ENCODE measurements at places on chromosomes 6 and 20. TPM values are rescaled to one million over a fixed set of nuclear protein-coding genes. Genes with fewer than 3 reads are reported as not detected.

- no peak for DNase-seq
Measured at GRCh38 chr6:149319422-149319821, 1.9 kb downstream of the TAB2 start.

DNA sequence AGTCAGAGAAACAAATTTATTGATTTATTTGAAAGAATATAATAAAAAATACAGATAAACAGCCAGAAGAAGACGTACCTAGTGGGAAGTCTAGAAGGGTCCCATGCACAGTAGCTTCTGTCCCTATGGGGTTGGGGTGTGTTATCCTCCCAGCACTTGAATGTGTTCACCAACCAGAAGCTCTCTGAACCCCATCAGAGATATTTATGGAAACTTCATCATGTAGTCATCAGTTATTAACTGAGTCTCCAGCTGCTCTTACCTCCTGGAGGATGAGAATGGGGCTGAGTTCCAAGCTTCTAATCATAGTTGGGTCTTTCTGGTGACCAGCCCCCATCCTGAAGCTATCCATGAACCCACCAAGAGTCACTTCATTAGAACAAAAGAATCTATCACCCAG is 15.4 kb upstream of the USP45 start:
- DNase-seq = no peak

The TP53TG5 gene
- total RNA-seq = not detected

DNA sequence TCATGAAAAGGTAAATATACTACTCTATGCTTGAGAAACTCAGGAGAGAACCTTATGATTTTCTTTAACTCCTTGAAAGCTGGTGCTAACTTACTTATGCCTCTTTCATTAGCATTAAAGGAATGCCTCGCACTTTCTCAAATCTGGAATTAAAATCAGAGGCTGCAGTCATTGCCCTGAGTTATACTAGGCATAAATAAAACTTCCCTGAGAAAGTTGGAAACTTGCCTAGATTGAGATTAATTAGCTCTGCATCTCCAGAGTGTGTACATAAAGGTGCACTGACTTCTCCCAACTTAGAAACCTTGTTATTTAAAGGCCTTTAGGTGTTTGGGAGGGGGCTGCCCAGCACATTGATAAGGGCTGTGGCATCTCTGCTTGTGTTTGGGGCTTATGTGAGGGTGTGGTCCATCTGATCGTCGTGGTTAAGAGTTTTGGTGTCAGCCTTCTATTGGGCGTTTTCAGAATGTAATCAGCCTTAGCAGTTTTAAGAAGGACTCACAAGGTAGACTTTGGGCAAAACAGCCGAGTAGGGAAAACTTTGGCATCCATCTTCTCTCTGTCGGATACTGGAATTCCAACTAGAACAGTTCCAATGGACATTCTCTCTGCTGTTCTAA is 32.1 kb upstream of the CCN6 start:
- DNase-seq = no peak

- no peak for DNase-seq
Measured at GRCh38 chr20:20327746-20328145, 40.2 kb upstream of the INSM1 start.

DNA sequence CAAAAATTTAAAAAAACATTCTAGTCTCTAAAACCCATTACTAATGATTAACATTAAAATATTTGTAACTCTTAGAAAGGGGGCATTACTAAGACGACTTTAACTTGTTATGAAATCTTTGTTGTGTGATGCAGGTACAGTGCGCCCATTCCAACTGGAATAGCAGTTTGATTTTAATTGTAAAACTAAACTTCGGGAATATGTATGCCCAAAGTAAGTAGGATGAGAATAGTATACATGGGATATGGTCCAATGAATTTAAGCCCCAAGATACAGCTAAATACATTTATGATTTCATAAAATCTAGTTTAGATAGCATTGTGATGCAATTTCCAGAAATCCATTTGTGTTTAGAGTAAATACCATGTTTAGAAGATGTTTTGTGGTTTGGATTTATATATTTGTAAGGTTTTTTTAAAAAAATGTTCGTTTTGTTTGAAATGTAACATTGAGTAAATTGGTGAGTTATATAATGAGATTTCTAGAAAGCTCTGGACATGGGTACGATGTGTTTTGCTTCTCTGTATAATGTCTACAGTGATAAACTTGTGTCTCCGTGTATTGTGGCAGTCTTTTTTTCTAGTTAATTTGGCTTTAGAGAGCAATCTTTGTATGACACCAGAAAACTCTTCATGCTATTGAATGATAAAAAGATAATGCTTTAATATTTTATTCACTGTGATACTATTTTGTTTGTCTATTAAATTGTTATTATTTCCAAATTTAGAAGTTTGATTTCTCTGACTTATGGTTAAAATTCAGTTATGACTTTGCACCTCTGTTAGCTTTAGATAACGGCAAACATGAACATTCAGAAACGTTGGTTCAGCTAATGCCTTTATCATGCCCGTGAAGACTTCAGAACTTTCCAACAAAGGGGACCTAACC is 54.8 kb downstream of the RNF182 start:
- no peak for DNase-seq

- no peak for DNase-seq
Measured at GRCh38 chr20:44188752-44189151, 1.8 kb upstream of the JPH2 start.

DNA sequence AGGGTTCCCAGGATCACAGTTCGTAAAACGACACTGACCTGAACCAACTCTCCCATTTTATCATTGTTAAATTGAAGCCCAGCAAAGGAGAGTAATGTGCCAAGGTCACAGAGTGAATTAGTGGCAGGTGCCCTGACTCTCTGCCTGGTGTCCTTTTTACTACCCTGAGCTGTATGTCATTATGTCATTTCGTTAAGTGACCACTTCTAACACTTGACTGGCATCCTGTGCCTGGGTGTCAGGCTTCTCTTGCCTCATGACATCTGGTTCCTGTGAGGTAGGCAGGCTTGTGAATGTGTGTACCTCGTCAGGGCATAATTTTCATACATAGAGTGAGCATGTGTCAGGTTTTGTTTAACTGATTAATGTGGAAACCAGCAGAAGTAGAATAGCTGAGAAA is 48.6 kb downstream of the RALY start:
- DNase-seq = no peak

DNA sequence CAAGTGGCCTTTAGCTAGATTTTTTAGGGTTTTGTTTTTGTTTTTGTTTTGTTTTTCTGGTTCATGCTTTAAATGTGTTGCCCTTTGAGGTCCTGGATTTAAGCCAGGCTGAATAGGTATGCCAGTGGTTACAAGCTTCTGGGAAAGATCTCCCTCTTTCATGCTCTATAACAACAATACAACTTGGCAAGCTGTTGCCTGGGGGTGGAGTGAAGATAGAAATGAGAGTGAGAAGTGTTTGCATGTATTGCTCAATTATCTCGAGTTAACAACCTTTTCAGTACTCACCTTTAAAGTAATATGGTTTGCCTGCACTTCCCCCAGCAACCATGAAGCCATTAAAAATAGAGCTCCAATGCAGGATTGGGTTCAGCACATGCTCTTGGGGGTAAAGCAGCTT is 19.2 kb upstream of the HAO1 start:
- no peak for DNase-seq

The ABHD16B gene
- not detected for total RNA-seq

DNA sequence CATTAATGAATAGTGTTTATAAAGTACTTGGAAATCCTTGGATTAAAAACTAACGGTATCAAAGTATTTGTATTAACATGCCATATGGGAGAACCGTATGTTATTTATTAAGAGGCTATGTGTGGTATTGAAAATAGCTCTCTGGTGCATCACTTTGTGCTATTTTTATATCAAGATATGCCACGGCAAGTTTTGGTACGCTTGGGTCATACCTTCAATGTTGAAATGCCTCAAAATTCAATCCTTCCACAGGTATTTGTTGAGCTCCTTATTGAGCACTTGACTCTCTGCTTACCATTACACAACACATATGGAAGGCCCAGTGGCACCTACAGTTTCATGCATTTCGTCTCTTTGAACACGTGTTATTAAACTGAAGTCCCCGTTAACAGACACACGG is 647.9 kb downstream of the KIF16B start:
- DNase-seq = no peak

The BMP5 gene
- total RNA-seq = 17.4 TPM

The LINC00237 gene
- 0.45 TPM for total RNA-seq

GRCh38 chr20:63101781-63102720 is 95.3 kb upstream of the BHLHE23 start:
- peak; percentile 52 for DNase-seq

- DNase-seq = no peak
Measured at GRCh38 chr20:12591949-12592470, 416.8 kb upstream of the SPTLC3 start.

DNA sequence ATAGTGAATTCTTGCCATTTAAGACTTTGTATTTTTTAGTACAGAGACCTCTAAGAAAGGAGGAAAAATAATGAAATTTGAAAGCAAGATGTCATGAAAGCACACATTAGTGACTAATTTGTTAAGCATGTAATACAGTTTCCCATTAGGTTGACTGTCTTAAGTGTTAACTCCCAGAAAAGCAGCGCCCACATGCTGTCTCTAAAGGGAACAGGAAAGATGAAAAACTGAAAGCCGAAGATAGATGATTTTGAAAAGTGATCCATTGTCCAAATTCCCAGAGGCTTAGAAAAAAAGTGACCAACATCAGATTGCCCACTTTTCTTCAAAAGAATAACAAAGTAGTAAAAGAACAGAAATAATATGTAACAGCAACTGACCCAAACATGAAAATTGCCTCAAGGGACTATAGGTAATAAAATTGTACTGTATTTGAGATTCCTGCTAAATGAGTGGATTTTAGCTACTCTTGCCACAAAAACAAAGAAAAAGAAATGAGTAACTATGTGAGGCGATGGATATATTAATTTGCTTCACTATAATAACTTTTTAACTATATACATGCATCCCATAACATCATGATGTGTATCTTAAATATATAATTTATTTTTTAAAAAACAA is 83.2 kb upstream of the OGFRL1 start:
- DNase-seq = no peak

GRCh38 chr20:34573541-34574300 is 15.2 kb downstream of the MAP1LC3A start:
- no peak for DNase-seq

- DNase-seq = no peak
Measured at GRCh38 chr6:157272866-157273755, 50.2 kb downstream of the TMEM242 start.

- no peak for DNase-seq
Measured at GRCh38 chr6:2575236-2575635, 175.5 kb downstream of the MYLK4 start.

DNA sequence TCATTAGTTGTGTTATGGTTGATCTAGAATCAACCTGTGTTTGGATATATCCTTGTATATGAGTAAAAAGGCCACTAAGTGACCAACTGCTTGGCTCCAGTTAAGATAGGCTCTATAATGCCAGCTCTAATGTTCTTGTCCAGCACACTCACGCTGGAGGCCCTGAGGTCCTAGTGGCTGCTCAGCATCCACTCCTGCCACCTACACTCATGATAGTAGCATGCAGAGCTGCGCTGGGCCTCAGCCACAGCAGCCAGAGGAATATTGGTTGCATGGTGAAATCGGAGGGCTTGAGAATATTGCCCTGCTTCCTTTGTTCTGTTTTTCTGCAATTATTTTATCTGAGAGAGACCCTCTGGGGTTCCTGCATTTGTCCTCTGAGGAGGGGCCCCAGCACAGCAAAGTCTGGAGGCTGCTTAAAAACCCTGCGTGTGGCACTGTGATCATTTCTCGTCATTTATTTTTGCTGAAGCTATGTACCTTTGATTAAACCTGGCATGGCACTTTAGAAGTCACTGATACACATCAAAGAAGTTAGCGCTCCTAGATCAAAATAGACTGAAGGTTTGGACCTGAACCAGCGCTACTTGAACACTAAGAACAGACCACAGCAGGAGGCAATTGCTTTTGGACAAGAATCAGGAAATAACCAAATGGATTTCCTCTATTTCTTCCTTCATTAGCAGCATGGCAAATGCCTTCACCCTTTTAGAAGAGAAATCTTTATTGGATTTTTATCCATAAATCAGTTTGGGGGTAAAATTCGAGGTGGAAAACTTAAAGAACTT is 398.4 kb upstream of the ID4 start:
- DNase-seq = no peak

DNA sequence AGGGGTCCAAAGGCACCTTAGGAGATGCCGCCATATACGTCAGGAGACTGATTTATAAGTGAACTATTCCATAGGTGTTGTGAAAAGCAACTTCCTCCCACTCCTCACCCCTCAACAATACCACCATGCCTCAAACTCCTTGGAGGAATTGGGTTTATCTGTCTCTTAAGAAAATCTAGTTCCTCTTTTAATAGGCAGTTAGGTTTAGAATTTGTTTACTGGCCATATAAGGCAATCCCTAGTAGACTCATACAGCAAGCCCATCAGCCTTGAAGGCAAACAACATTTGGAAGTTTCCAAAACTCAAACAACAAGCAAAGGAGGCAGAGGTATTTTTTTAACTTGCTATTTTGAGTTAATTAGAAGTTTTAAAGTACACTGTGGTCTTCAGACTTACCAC is 66.1 kb downstream of the PRND start:
- no peak for DNase-seq

The CST2 gene
- not detected for total RNA-seq

The PXDC1 gene
- total RNA-seq = 17.6 TPM

DNA sequence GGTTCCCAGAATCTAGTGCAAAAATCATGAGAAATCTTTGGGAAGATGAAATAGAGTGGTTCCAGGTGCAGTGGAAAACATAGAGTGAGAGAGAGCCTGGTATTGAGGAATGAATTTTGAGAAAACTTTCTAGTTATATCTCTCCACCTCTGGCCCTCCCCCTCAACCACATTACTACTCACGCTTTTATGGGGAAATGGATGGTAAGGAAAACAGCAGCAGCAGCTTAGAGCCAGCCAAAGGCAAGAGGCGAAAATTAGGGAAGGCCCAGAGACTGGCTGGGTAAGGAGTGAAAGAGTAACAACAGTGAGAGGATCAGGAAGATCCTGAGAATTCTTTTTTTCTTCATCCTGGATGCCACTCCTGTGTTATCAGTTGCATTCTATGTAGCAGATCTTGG is 187.9 kb upstream of the ECI2 start:
- DNase-seq = no peak

GRCh38 chr20:57350081-57350710 is 859 bp upstream of the RAE1 start:
- no peak for DNase-seq

GRCh38 chr6:52392944-52393343 is 27.2 kb upstream of the EFHC1 start:
- DNase-seq = no peak

The ULBP1 gene
- 0.82 TPM for total RNA-seq

- DNase-seq = no peak
Measured at GRCh38 chr6:134521116-134521501, 203.2 kb upstream of the SGK1 start.

The WFDC5 gene
- not detected for total RNA-seq

DNA sequence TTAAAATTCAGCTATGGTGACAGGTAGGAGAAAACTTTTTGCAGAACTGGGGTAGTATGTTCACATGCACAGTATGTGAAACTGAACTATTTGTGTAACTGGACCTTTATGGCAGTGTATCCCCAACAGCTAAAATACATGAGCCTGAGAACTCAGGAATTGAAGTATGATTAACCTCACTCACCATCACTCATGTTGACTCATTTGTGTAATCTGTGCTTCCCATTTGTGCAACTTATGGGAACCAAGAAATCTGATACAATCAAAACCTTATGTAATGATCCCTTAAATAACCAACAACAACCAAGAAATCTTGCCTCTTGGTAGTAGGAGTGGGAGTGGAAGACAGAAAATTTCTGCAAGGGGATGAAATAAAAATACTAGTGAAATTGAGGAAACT is 674.9 kb downstream of the HDGFL1 start:
- DNase-seq = no peak

All from cerebellum (tissue), 4 donors.